Stimulated activated CD8-positive, alpha-beta memory T cell treated with anti-CD3 and anti-CD28 coated beads, Interleukin-4, amount 100 ng/mL, for 1 hour (primary cell): ENCODE measurements at places on chromosomes 4 and X.

DNA sequence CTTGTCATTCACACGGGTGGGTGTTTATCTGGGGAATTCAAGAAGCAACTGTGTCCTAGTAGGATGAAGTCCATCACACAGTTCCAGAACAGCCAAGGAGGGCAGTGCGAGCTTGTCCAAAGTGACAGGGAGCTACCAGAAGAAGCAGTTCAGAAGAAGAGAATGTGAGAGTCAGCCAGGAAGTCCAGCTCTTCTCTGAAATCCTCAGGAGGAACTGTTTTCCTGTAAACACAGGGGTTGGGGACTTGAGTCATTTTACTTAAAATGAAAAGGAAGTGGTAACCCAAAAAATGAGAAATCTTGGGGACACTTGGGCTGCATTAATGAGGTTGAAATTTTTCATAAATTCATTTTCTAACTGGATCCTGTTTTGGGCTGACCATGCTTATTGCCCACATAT, 8.2 kb upstream of the TLR10 start:
- no peak for DNase-seq

GRCh38 chrX:133335027-133335426, 80.3 kb downstream of the GPC4 start:
- no peak for DNase-seq

GRCh38 chr4:11028334-11028733, 343.8 kb upstream of the CLNK start:
- DNase-seq = no peak

DNA sequence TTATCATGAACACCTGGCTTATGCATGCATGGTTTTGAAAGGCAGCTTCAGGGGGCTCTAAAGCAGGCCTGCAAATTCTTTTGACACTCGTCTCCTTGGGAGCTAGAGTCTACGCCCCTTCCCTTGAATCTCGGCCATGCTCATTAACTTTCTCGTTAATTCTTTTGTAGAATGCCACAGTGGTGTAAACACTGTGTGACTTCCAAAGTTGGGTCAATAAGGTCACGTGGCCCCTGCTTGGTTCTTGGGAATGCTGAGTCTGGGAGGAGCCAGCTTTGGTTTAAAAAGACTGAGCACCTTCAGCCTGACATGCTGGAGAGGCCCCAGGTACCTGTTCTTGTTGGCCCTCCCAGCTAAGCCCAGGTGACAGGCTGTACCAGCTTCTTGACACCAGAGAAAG, 228.4 kb downstream of the DHRSX start:
- no peak for DNase-seq

GRCh38 chrX:102339312-102340298, 92.6 kb downstream of the NXF2 start:
- no peak for DNase-seq

GRCh38 chr4:6032249-6033244, 14.3 kb upstream of the C4orf50 start:
- no peak for DNase-seq

DNA sequence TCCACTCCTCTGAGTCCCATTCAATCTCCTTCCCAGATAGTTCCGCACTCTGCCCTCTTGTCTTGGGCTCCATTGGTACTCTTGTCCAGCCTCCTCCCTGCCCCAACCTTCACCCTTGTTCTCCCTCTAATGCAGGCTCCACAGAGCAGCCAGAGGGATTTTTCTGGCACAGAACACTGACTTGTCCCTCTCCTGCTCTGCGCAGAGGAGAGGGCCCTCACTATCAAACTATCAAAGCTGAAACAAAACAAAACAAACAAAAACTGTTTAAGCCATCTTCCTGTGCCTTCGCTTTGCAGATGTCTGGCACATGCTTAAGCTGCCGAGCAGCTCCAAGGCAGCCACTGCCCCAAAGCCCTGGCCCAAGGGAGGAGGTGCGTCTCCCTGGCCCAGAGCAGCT, 2.9 kb downstream of the CNGA2 start:
- DNase-seq = no peak

DNA sequence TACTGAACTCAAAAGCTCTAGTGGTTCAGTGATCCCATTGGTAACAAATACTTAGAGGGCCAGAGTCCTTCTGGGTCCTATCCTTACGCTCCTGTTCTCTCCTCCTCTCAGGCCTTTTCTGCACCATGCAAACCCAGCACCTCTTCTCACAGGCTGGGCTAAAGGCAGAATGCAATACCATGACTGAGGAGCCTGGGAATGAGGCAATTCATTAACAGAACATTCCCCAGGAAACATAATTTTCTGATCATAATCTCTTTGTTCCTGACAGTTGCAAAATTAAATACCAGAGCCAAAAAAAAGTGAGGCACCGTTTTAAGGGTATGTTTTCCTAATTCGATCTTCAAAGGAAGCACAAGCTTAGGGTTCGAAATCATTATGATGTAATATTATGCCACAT, 9.0 kb downstream of the SORBS2 start:
- no peak for DNase-seq

GRCh38 chrX:154381271-154381670, 2.2 kb downstream of the EMD start:
- DNase-seq = no peak

DNA sequence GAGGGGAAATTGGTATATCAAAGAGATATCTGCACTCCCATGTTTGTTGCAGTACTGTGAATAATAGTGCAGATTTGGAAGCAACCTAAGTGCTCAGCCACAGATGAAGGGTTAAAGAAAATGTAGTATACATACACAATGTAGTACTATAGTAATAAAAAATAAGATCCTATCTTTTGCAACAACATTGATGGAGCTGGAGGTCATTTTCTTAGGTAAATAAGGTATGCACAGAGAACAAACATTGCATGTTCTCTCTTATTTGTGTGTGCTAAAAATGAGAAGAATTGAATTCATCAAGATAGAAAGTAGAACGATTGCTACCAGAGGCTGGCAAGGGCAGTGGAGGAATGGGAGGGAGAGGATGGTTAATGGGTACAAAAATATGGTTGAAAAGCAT, 117.9 kb upstream of the TRAM1L1 start:
- no peak for DNase-seq

GRCh38 chr4:5504486-5504885, 203.9 kb downstream of the EVC2 start:
- no peak for DNase-seq

DNA sequence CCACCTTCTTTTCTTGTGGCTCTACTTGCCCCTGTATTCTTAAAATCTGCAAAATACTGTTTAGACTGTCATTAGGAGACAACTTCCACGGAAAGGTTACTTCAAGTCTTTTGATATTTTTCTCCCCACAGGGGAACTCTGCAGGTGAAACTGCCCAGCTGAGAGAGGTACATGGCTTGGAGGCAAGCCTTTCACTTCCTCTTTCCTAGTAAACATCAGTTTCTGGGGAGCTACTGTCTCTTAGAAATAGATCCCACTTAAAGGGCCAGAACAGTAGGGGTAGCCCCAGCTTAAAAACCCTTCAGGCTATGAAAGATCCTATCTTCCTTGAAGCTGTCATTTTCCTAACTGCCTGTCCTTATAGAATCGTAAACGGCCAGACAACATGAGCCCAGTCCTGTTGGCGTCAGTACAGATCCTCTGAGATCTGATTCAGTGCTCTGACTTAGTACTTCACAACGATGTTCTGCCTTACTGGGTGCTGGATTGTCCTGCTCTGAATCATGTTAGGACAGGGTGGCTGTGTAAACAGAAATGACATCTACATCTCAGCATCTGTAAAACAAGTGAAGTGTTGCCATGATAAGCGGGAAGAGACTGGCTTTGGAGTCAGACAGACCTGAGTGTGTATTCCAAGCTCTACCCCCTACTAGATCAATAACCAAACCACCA, 102.1 kb downstream of the ITIH6 start:
- no peak for DNase-seq

DNA sequence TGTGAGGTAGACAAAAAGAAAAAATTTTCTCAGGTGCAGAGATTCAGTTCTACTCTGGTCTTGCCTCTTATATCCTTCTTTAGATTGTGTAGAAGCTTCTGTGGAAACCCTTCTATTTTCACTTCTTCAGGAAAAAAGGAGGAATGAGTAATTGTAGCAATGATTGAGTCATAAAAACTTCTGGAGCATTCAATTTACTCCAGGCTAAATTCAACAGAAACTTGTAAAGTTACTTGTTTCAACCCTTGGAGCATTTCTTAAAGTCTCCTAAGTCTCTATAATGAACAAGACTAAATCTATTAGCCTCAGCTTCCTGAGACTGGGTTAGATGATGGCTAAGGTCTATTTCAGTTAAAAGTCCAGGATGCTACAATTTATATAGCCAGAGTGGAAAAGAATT, 29.9 kb downstream of the BOD1L1 start:
- DNase-seq = no peak

DNA sequence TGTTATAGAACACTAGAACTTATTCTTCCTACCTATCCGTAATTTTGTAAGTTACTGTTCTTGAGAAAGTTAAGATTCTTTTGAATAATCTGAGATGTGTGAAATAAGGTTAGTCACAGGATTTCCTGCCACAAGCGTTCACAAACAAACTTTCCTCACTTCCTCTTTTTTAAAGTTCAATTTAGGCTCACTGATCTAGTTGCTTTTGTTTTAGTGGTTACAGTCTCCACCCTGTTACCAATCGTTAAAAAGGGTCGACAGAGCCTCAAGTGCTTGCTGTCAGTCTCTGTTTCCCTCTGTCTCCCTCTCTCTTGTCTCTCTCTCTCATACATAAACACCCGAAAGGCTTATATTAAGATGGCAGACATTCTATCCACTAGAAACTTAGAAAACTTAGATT, 35.9 kb upstream of the STK26 start:
- DNase-seq = peak; percentile 4

- DNase-seq = no peak
These were observed 1070.4 kb upstream of the ADGRL3 start for GRCh38 chr4:60129740-60130139.

- DNase-seq = no peak
These were observed 163.9 kb upstream of the SLC7A11 start for GRCh38 chr4:138405934-138406567.

- DNase-seq = no peak
These were observed 285.9 kb downstream of the ARHGAP10 start for GRCh38 chr4:148017801-148018200.

DNA sequence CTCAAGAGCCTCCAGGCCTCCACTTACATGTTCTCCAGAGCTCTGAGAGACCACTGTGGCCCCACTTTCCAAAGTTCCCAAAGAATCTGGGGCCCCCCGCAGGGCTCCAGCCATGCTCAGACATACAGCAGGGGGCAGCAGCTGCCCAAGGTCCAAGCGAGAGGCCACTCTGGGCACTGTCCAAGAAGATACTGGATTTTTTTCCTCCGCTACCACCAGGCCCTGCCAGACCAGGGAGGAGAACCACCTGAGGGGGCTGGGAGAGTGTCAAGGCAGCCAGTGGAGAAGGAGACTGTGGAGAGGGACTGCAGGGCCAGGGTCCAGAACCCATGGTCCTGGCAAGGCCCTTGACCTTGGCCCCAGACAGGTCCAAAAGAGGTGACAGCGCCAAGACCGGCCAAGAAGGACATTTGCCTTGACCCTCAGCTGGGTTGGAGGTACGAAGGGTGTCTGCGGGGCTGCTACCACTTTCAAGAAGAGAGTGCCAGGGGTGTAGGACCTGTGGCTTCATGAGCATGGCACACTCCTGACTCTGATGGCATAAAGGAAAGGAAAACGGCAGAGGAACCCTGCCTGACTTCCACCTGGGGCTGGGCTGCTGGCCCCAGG, 5.3 kb downstream of the EMD start:
- no peak for DNase-seq

- no peak for DNase-seq
These were observed 1507.1 kb downstream of the C4orf33 start for GRCh38 chr4:130603043-130603442.

DNA sequence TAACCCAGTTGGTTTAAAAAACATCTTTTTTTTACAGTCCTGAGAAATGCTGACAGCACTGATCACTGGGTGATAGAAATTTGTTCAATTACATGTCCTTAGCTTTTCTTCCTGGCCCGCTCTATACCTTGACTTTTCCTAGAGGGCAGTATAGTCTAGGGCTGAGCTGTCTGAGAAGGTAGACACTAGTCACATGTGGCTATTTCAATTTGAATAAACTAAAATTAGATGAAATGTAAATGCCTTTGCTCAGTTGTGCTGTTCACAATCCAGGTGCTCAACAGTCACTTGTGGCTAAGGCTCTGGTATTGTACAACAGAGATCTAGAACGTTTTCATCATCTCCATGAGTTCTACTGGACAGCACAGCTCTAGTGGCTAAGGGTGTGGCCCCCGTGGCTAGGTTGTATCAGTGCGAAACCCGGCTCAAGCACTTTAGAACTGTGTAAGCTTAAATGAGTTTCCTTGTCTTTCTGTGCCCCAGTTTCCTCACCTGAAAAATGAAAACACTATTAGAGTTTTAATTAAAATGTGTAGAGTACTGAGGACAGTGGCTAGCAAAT, 111.6 kb upstream of the WDR17 start:
- no peak for DNase-seq

DNA sequence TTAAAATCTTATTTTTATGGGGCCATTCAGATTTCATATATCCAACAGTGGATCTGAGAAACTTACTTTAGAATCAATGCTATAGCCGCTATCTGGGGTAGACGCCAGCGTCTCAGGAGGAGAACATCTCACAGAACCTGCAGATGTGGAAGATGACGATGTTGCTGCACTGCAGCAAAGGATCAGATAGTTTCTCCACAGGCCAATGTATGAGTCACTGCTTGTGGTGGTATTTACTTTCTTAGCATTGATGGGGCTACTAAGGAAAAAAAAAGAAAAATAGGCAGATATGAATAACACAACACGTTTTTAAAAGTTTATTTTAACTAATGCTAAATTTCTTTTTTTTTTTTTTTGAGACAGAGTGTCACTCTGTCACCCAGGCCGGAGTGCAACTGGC, 85.9 kb downstream of the ZAR1 start:
- no peak for DNase-seq

GRCh38 chr4:15470128-15470475, 420 bp downstream of the CC2D2A start:
- no peak for DNase-seq

GRCh38 chr4:3491681-3492405, 28.7 kb downstream of the DOK7 start:
- DNase-seq = no peak

DNA sequence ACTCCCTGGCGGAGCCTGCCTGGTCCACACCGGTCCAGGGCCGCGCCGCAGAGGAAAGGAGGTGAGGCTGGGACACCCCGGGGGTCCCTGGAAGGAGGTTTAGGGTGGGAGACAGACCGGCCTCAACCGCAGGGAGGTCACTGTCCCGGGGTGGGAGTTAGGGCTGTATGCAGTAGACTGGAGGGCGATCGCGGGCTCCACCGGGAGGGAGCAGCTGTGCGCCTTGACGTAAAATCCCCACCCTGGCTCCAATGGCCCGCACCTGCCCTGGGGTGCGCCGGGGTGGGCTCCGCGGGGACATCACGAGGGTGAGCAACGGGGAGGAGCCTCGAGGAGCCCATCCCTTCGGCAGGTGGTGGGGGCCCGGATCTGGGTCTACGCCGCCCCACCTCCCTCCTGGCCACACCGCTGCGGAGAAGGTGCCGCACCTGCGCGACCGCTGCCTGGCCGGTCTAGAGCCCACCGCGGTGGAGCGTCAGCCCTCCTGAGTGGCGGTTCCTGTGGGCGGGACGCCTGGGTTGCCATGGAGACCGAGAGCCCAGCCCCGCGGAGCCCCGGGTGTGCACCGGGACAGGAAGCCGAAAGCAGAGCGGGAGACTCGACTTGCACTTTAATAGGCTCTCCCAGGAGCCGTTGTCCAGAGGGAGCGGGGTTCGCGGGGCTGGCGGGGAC, 105.1 kb downstream of the ADRA2C start:
- DNase-seq = no peak
